Head of caudate nucleus (tissue), 42 donors: ENCODE measurements at places on chromosomes 13 and 19.

DNA sequence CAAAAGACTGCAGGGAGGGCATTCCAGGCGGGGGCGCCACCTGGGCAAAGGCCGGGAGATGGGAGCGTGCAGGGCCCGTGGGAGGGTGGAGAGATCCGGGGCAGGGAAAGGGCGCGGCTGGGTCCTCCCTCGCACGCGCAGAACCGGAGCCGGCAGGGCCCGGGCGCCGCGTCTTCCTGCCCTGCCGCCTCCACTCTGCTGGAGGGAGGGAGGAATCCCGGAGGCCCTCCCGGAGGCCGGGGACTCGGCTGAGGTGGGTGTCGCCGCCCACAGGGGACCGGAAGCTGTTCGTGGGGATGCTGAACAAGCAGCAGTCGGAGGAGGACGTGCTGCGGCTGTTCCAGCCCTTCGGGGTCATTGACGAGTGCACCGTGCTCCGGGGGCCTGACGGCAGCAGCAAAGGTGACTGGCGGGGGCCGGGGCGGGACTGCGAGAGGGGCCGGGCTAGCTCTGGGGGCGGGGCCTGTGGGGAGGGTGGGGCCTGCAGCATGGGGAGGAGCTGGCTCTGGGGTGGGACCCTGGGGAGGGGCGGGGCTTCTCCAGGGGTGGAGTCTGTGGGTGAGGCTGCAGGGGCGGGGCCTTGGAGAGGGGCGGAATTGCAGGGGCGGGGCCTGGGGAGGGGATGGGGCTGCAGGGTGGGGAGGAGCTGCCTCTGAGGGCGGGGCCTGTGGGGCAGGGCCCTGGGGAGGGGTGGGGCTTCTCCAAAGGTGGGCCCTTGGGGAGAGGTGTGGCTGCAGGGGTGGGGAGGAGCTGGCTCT is 51.3 kb downstream of the CELF5 start:
- peak; percentile 72 for DNase-seq

DNA sequence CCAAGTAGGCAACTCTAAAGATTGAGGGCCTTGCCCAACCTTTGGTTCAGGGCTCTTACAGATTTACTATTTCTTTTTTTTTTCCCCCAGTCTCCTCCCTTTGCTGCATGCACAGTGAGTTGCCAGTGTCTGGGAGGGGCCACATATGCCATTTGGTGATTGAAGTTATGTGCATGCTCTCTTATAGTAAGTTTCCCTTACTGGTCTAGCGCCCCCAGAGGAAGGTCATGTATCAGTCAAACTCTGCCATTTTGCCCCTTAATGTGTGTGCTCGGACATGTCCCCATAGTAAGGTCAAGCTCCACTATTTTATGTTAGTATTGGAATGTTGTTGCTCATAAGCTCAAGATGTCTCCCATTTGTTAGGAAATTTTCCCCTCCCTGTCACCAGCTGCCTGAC is 1138.0 kb upstream of the SLC10A2 start:
- no peak for DNase-seq

DNA sequence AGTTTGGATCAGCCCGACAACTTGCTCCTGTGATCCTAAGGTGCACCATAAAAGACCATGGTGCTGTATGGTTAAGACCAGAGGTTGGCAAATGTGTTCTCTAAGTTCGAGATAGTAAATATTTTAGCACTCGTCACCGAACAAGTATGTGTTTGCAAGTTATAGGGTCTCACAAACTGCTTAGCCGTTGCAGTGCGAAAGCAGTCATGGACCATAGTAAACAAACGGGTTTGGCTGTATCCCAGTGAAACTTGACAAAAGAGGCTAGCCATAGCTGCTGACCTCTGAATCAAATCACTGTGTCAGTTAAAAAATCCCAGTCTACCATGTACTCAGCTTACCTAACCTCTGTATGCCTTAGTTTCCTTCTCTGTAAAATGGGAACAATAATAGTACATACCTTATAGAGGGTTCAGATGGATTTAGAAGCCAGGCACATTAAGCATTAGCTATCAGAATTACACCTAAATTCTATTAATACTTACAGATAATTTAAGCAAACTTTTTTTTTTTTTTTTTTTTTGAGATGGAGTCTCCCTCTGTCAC is 72.1 kb downstream of the IPO5 start:
- DNase-seq, result no peak

DNA sequence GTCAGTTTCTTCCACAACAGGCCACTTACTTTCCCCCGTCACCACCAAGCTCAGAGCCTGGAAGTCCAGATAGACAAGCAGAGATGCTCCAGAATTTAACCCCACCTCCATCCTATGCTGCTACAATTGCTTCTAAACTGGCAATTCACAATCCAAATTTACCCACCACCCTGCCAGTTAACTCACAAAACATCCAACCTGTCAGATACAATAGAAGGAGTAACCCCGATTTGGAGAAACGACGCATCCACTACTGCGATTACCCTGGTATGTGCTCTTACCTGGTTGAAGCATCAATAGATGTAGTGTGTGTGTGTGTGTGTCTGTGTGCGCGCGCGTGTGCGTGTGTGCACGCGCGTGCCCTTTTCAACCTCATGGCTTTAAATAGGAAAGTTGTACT is 3.7 kb downstream of the KLF5 start:
- no peak for DNase-seq

GRCh38 chr13:63081400-63082014 is 1665.9 kb upstream of the PCDH20 start:
- DNase-seq, result no peak

GRCh38 chr13:51154029-51154555 is 43.0 kb upstream of the C13orf42 start:
- no peak for DNase-seq

- no peak for DNase-seq
Observed at GRCh38 chr19:32870981-32871451, 1.4 kb upstream of the SLC7A9 start.

- DNase-seq, result no peak
Observed at GRCh38 chr13:30308548-30308947, 1.2 kb upstream of the KATNAL1 start.
